Activated CD4-positive, alpha-beta T cell treated with anti-CD3 and anti-CD28 coated beads, Interleukin-2, amount 50 U/mL, for 1 hour (primary cell): ENCODE measurements at places on chromosomes 3 and 15.

- no peak for DNase-seq
Measured at GRCh38 chr3:14208977-14209394, 30.4 kb downstream of the LSM3 start.

GRCh38 chr3:172586436-172586835, 63.2 kb upstream of the TNFSF10 start:
- no peak for DNase-seq

- no peak for DNase-seq
Measured at GRCh38 chr15:91289324-91289723, 189.3 kb downstream of the SV2B start.

DNA sequence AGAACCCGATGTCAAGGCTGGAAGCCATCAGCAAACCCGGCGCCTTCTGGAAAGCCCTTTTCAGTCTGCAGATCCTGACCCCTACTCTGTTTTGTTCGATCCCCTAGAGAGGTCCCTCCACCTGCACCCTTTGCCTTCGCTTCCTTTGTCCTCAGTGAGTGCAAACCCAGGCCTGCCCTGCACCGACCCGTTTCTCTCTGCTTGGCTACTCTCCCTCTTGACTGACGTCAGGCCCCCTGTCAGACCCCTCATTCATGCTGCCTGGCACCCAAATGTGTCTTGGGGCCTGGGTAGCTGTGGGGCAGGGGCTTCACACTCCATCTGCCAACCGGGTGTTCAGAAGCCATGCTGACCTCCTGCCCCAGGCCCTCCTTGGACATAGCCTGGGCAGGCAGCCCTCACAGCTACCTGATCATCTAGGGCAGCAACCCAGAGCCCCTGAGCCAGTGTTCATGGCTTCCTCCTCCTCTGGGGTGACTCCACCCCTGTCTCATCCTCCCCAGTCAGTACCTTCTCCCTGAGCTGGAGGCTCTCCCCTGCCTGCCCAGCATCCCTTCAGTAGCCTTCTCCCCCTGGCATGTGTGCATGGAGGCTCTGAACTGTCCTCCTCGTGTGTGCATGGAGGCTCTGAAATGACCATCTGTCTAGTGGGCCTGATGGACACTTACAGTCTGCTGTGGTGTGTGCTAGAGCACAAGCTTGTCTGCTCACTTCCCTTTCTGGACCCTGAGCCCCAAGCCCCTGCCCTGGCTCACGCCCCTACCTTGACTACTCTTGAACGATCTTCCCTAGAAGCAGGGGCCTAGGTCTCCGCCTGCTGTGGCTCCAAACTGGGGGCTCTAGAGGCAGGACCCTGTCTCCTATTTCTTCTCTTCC, 69.4 kb downstream of the EXOG start:
- DNase-seq, result no peak

- no peak for DNase-seq
Measured at GRCh38 chr15:25345943-25346342, 92.9 kb downstream of the UBE3A start.

GRCh38 chr3:4818986-4819693, 160.1 kb upstream of the BHLHE40 start:
- DNase-seq, result no peak

DNA sequence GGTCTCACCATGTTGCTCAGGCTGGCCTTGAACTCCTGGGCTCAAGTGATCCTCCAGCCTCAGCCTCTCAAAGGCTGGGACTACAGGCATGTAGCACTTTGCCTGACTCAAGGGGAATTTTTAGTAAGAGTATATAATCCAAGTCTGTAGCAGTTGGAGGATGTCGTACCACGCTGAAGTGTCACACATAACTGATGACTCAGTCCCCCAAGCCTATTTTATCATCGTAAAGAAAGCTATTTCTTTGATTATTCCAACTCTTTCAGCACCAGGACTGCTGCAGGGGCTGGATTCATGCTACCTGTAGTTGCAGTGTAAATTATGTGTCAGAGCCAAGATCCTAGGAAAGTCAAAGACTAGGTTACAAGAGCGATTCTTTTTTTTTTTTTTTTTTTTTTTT, 1.4 kb upstream of the PRKCI start:
- DNase-seq, result no peak

DNA sequence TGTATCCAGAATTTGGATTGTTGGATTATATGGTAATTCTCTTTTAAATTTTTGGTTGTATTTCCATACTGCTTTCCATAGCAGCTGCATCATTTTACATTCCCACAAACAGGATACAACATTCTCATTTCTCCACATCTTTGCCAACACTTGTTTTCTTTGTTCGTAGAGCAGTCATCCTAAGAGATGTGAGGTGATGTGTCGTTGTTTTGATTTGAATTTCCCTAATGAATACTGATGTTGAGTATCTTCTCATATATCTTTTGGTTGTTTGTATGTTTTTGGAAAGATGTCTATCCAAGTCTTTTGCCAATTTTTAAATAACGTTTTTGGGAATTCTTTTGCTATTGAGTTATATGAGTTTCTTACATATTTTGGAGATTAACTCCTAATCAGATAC, 93.6 kb downstream of the GMNC start:
- no peak for DNase-seq

- no peak for DNase-seq
Measured at GRCh38 chr15:42726114-42726513, 10.8 kb downstream of the CDAN1 start.

- no peak for DNase-seq
Measured at GRCh38 chr3:38118421-38119247, 18.3 kb downstream of the ACAA1 start.

DNA sequence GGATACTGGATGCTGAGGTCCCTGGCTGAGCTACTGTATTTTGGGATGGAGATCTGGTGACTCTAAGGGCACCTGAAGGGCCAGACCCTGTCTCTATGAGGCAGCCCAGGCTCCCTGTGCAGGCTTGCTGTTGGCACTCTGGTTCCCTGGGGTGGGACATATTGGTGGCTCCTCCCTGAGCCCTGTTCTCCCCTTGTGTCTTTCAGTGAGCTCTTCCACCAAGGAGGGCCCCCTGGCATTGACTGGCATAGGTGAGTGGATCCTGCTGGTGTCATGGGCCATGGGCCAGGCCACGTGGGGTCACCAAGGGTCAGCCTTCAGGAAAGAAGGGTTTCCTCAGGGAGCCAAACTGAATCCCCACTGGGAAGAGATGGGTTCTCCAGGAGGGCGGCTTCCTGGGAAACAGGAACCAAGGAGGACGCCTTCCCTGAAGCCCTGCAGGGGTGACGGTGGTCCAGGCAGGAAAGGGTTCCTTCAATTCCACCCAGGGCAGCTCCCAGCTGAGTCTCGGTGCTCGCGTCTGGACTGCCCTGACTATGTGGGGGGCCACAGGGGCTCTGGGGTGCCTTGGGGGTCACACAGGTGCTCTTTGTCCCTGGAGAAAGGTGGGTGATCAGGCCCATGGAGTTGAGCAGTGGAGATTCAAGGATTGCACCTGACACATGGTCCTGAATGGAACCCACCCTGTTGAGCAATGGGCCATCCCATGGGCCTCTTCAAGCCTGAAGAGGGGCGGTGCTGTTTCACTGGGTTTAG, 220.4 kb downstream of the SNRPN start:
- no peak for DNase-seq

DNA sequence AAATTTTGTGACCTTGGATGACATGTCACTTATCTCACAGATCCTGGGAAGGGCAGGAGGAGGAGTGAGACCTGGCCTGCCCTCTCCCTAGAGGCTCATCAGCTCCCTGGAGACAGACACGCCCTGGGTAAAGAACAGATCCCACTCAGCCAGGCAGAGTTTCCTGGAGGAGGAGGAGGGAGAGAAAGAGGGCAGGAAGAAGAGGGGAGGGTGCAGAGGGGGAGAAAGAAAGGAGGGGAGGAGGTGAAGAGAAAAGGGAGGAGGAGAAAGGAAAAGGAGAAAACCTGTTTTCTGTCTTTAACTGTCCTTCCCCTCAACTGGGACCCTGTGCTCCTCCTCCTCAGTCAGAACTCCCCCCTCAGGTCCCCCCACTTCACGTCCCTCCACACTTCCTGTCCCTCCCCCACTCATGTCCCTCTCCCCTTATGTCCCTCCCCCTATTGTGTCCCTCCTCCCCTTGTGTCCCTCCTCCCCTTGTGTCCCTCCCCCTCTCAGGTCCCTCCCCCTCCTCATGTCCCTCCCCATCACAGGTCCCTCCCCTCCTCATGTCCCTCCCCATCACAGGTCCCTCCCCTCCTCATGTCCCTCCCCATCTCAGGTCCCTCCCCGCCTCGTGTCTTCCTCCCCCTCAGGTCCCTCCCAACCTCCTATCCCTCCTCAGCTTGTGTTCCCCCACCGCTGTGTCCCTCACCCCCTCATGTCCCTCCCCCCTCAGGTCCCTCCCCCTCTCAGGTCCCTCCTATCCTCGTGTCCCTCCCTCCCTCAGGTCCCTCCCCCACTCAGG, 52.3 kb upstream of the CGNL1 start:
- DNase-seq, result no peak

GRCh38 chr15:67144609-67145311, 79.4 kb downstream of the SMAD3 start:
- no peak for DNase-seq

DNA sequence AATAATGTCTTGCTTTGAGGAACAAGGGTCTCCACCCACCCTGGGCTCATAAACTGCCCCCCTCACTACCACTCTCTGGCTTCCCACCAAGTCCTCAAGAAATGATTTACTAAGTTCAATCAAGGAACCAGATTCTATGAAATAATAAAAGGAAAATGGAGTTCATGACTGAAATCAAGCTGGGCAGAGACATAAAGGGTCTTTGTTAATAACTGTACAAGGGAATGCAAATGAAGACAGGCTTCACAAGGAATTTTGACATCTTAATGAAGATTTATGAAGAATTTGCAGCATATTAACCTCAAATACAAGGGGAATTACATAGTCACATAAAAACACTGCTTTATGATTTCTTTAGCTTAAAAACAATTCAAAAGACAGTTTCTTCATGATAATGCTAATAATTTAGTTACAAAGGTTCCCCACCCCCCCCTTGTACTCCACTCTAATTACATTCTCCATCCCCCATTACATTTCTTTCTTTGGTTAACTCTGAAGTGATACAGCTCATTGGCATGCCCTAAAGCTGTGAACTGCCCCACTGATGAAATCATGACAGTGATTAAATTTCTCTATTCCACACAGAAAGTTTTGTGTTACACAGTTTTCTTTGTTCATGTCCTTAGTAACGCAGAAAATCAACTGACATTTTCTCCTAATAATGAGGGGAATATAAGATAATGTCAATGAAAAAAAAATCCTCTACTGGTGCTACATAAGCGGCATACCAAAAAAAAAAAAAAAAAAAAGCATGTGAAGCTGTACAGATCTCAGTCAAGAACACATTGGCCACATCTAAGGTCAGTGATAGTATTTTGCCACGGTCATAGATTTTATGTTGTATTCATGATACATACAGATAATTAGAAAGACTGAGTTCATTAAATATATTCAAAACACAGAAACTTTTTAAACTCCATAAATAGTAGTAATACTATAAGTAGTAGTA, 54.4 kb downstream of the WWTR1 start:
- no peak for DNase-seq

GRCh38 chr3:41141433-41142167, 57.7 kb upstream of the CTNNB1 start:
- no peak for DNase-seq

DNA sequence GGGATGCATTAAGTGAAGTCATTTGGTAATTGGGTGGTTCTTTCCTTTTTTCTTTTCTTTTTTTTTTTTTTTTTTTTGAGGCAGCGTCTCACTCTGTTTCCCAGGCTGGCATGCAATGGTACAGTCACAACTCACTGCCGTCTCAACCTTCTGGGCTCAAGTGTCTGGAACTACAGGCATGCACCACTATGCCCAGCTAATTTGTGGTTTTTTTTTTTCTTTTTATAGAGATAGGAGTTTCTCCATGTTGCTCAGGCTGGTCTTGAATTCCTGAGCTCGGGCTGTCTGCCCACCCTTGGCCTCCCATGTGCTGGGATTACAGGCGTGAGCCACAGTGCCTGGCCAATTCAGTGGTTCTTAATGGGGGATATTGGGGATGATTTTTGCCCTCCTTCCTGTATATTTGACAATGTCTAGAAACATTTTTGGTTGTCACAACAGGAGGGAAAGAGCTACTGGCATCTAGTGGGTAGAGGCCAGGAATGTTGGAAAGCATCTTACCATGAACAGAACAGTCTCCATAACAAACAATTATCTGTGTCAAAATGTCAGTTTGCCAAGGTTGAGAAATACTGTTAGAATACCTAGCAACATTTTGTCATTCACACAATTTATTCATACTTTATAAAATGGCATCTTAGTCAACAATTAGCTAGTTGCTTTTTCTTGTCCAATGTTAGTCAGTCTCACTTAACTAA, 79.4 kb upstream of the CNTN3 start:
- no peak for DNase-seq

GRCh38 chr15:93452537-93453211, 363.7 kb upstream of the RGMA start:
- DNase-seq, result no peak

DNA sequence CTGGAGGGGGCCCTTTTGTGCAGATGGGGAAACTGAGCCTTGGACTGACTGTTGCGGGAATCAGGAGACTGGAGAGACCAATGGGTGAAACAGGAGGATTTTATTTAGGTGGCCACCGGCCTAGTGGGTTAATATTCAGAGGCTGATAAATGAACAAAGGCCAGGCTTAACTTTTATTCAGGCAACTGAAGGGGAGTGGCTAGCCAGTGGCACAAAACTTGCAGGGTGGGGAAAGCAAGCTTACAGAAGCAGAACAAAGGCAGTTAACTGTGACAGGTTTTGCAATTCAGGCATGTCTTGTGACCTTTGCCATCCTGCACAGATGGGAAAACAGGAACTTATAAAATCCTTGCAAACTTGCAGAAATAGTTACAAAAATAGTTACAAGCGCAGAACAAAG, 24.9 kb upstream of the ACAD9 start:
- DNase-seq, result no peak

DNA sequence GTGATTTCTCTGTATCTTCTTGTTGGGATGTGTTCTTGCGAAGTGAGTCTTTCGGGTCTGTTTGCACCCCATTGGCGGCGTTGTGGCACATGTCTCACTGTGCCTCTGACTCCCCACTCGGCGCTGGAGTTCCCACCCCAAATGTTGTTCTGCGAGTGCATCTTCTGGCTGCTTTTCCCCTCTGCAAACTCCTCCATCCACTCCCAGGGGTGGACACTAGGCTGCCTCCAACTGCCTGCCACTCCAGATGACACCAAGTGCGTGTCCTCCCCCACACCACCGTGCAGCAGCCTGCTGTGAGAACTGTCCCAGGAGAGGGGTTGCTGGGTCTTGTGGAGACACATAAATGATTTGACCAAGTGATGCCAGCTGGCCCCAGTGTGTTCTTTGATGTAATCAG, 17.6 kb downstream of the EFCC1 start:
- no peak for DNase-seq

DNA sequence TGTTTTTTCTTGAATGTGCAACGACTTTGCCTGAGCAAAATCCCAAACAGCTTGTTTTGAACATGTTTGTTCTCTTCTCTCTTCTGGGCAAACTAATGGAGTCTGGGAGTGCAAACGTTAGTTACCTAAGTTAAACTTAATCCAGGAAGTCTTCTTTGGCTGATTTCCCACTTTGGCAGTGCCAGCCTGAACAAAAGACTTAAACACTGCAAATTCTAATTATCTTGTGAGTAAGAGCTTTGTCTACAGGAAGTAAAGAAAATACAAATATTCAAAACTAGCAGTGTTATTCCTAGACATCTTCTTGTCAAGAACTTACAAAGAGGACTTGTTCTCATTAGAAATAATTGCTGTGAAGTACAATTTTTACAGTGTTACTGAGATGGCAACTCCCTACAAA, 16.7 kb upstream of the DENND6A start:
- no peak for DNase-seq

- DNase-seq, result no peak
Measured at GRCh38 chr3:141426404-141427034, 58.2 kb downstream of the ZBTB38 start.
